ENCODE measurements at places on chromosomes 16 and 17.
A peak's percentile ranks its signal among the peaks of the same experiment; 100 is the strongest.

DNA sequence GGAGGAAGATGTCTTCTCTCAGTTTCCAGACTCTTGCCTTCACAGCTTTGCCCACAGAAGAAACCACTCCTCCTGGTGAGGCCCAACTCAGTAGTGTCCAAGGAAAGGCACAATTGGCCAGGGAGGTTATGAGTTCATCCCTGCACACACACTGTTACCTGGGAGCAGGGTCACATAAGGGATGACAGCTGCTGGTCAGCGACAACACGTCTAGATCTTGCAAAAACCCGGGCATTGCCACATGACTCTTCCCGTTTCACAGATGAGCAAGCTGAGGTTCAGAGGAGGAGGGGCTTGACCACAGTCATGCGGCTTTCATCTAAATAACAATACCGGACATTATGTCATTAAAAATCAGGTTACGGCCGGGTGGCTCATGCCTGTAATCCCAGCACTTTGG is 186.0 kb downstream of the COPRS start:
- DNase-seq, result no peak

GRCh38 chr17:61852857-61853256 is 10.5 kb downstream of the BRIP1 start:
- DNase-seq, result no peak

- peak; percentile 86 for DNase-seq
These were observed 812 bp upstream of the PPP1R9B start for GRCh38 chr17:50151041-50151936.

GRCh38 chr17:38896346-38896954 is 26.6 kb downstream of the LASP1 start:
- DNase-seq, result no peak

GRCh38 chr16:1101133-1101532 is 5.1 kb upstream of the C1QTNF8 start:
- no peak for DNase-seq

DNA sequence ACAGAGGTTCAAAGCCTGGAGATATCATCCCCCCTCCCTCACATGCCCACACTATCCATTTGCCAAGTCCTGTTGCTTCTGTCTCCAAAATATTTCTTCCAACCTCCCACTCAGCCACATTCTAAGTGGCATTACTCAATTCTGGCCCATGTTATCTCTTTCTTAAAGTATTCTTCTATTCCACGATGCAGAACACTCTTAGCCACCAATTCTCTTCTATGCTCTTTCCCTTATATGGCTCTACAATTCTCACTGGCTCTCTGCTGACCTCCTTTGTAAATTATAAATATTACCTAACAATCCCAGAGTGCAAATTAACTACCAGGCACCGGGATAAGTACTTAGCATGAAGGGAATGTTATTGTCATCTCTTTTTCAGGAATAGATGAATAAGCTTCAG is 82.4 kb downstream of the KCNJ2 start:
- no peak for DNase-seq

- no peak for DNase-seq
These were observed 1541.7 kb upstream of the CDH8 start for GRCh38 chr16:63577891-63578290.

DNA sequence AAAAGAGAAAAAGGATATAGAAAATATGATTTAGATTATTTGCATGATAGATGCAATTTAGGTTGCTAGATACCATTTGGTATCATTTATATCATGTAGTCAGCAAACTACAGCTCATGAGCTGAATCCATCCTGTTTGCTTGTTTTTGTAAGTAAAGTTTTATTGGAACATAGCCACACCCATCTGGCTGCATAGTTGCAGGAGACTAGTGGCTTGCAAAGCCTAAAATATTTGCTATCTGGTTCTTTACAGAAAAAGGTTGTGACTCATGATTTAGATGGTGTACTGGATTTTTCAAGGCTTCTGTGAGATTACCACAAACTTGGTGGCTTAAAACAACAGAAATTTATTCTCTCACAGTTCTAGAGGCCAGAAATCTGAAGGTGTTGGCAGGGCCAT is 49.9 kb downstream of the MAP2K4 start:
- no peak for DNase-seq

GRCh38 chr17:39134878-39135277 is 16.6 kb downstream of the PLXDC1 start:
- no peak for DNase-seq

GRCh38 chr17:8062807-8063483 is 24.1 kb downstream of the ALOX15B start:
- no peak for DNase-seq

GRCh38 chr17:17380145-17380925 is 77.2 kb downstream of the NT5M start:
- no peak for DNase-seq

- DNase-seq, result no peak
These were observed 242.3 kb upstream of the TBX2 start for GRCh38 chr17:61157246-61157886.

GRCh38 chr16:64809876-64810629 is 311.8 kb downstream of the CDH11 start:
- DNase-seq, result no peak

GRCh38 chr17:14508156-14508555 is 207.3 kb downstream of the HS3ST3B1 start:
- DNase-seq, result no peak

- DNase-seq, result no peak
These were observed 40.5 kb upstream of the CDC42EP4 start for GRCh38 chr17:73352261-73352660.

- DNase-seq, result no peak
These were observed 48.3 kb downstream of the NT5M start for GRCh38 chr17:17351356-17351891.

DNA sequence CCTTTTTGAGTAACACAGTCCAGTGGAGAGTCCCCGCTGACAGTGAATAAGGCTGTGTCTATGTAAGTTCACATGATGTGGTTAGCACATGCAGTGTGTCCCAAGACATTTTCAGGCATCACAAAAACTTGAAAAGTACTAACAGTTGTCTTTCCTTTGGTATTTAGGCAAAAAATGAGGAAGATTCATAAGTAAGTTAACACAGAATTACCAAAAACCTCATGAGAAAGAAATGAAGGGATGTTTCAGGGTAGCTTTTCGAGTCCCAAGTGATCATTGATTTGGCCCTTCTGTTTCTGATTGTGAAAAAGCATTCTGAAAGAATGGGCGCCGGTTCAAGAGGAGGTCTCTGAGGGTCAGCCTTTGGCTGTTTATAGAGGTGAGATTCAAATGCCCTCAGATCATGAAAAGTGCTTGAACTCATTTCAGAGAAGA is 529 bp upstream of the ASPA start:
- no peak for DNase-seq

- DNase-seq, result no peak
These were observed 41.8 kb upstream of the SEC14L1 start for GRCh38 chr17:77098884-77099545.
